ENCODE measurements at places on chromosomes 4 and X.

DNA sequence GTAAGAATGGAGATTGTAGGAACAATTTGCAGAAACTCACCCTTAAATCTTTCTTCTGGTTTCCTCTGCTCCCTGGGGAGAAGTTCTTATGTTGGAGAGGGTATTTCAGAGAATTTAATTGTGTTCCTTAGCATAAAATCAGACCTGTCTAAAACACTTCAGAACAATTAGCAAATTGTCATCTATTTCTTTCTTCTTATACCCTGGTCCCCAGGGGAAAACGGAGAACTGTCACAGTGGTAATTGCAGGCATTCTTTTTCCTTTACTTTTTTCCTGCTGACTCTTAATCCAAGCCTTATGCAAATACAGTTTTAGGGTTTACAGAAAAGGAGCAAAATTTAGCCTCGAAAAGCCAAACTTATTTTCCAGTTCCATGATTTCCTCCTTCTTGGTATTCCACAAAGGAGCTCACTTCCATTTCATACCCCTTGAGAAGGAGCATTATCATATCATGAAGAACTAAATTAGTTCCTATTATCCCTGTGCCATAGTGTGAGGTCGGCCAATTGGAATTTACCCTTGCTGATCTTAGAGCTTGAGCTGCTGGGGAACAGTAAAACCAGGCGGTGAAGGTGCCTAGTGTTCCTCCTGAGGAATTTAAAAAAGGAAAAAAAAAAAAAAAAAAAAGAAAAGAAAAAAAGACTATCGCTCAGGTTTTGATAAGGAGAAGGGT lies 173.8 kb downstream of the IL15 start:
- DNase-seq, result no peak

DNA sequence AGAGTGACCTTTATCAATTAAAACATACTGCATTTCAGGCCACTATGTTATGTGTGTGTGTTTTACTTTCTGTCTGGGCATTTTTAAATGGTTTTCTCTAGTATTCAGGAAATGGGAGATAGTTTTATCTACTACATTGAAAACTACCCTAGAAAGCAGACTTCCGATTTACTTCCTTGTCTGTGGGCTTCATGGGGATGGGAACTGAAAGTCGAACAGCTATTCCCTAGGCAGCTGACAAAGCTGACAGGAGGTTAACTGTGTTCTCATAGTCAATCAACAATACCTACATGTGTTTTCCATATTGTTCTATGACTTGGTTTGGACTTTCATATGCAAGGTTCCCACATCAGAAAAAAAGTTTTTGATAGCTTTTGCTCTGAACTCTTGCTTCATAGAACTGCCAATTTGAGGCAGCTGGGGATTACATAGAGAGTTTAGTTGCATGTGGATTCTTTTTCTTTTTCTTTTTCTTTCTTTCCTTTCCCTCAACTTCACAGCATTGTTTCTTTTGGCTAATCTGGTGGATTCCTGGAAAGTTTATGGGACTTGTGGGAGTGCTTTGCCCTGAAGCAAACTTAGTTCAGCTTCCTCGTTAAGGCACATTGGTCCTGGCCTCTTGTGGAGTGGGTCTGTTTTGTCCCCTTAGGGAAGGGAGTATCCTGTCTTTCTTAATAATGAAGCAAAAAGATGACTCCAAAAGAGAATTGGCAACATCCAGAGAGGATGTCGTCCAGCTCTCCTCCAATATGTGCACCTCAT lies 327.1 kb upstream of the GIMD1 start:
- DNase-seq, result no peak

DNA sequence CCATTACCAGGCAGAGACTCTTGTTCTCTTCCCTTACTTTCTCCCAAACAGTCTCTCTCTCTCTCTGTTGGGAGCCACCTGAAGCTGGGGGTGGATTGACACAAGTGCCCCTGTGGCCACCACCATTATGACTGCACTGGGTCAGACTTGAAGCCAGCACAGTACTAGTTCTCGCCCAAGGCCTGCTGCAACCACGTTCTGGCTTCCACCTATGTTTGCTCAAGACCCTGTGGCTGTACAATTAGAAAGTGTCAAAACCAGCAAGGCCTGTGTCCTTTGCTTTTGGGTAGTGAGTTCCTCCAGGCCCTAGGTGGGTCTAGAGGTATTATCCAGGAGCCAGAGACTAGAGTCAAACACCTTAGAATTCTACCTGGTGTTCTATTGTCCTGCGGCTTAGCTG lies 31.0 kb downstream of the MAGED2 start:
- DNase-seq, result no peak

GRCh38 chr4:79663141-79663540 lies 255.1 kb upstream of the GK2 start:
- DNase-seq, result no peak

DNA sequence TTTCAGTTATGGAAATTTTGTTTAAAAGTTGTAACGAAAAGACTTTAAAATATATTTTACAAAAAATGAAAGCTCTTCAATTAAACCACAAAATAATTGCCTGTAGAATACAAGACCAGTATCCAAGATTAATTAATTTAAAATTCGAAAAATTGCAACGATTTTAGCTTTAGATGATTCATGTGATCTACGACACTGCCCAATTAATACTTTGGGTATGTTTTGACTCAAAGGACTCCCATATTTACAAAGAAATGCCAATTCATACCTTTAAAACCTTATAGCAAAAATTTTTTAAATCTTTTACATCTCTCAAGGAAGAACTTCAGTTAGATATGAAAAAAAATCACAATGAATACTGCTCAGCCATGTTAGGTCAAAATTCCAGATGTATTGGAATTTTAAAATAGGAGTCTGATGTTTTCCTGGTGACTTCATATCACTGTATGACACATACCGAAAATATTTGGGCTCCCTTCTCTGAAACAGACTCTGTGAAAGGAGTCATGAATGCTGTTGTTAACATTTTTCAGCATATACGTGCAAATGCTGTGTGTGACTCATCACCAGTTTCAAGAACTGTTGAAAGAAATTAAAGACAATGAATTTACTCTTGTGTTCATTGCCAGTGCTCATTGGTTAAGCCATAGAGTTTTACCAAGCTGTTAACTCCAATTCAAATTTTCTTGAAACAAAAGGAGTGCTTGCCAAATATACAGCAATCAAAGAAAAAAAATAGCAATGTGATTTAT lies 13.8 kb upstream of the SMS start:
- no peak for DNase-seq

- DNase-seq, result no peak
These were observed 18.9 kb upstream of the PCDH10 start for GRCh38 chr4:133130171-133130570.

DNA sequence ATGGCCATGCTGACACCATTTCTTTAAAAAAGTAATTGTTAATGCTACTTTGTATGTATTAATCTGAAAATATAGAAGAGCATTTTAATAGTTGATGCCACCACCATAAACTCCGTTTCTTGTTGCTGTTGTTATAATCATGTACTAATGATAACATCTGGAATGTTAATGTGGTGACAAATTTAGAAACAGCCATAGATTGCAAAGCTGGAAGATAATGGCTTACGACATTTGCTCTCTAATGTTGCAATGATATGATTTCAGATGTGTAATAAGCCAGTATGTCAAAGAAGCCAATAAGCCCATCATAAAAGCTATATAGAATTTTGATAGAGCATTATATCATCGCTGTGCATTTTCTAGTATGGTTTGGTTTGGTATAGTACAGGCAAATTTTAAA lies 579.4 kb upstream of the ZFP42 start:
- DNase-seq, result no peak

DNA sequence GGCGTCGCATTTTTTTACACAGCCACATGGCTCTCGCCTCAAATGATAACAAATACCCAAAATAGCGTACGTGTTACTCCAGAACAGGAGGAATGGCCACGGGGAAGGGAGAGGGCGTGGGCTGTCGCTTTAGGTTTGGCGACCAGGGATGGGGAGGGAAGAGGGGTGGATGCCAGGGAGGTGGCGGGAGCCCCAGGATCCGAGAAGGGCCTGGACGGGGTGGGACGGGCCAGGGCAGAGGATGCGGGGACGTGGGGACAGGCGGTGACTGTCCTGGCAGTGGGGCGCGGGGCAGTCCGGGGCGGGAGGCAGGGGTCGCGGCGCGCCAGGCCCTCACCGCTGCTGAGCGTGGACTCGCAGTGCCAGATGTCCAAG lies 631 bp downstream of the TMEM47 start:
- no peak for DNase-seq

DNA sequence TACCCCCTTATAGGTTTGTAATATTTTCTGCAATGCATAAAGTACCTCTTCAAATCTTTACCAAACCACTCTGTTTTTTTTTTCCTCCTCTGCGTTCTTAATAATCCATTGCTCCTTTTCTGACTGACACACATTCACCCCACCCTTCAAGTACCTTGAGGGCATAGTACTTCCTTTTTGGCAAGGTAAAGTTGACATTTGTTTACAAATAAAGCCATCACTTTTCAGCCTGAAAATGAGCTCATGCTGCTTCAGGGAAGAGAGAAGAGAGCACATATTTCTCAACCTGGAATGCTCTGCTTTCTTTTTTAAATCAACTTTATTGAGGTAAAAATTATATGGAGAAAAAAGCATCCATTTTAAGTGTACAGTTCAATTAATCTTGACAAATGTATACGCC lies 113.9 kb downstream of the AGTR2 start:
- no peak for DNase-seq

DNA sequence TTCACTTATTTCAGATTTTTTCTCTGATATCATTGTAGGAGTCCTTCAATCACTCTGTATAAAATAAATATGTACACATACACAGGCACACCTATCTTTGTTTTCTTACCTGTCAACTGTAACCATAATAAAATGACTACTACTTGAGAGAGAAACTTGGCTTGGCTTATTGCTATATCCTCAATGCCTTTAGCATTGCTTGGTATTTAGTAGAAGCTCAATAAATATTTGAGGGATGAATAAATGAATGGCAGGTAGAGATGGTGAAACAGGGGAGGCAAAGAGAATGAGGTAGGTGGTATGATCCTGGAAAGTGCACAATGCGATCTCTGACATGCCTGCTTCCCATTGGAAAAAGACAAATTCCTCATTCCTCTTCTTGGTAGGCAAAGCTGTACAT lies 21.8 kb upstream of the CXCL6 start:
- no peak for DNase-seq

DNA sequence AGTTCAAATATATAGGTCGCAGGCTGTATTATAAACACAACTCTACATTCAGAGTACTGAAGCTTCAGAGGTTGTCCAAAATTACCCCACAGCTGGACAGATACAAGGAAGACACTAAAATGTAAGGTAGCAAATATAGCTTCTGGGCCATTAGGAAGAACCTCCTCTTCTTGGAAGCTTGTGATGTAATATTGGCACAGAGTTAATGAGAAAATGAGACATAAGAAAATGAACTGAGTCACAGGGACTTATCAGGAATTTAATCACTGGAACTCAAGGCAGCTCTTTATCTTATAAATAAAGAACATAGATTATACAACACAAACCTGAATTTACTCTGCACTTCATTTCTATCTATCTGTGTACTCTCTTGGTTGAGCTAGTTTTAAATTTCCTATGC lies 344.7 kb downstream of the PCDH10 start:
- no peak for DNase-seq

GRCh38 chr4:13783800-13784411 lies 156.4 kb upstream of the BOD1L1 start:
- no peak for DNase-seq

DNA sequence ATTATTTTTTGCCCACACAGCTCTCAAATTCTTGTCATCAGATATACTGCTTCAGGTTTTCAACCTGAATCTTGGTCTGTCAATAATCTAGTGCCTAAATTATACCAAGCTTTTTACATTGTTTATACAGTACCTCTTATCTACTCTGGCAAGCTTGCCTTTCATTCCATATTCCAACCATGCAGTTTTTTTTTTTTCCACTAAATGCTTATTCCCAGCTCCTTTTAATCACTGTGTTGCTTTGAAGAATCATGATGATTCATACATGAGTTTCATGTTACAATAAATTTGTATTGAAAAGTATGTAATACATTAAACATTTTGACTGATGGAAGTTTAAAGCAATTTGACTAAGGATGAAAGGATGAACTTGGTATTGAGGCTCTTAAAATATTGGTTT lies 949.0 kb downstream of the CCSER1 start:
- no peak for DNase-seq

- no peak for DNase-seq
These were observed 76.4 kb downstream of the MAGED4 start for GRCh38 chrX:52261125-52261462.

DNA sequence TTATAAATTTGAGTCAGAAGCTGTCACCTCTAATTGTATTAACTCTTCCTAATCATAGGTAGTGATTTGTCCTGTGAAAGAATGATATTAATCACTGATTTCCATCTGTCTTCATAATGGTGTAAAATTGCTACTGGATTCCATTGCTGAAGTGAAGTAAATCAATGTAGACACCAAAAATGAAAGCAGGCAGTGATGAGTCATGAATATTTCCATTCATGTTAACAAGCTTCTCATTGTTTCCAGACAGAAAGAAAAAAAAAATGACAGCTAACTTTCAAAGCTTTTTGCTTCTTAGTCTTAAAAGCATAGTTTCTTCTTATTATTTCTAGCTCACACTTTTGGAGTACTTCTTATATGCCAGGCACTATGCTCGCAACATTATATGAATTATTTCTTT lies 21.5 kb downstream of the FAM114A1 start:
- DNase-seq, result no peak

DNA sequence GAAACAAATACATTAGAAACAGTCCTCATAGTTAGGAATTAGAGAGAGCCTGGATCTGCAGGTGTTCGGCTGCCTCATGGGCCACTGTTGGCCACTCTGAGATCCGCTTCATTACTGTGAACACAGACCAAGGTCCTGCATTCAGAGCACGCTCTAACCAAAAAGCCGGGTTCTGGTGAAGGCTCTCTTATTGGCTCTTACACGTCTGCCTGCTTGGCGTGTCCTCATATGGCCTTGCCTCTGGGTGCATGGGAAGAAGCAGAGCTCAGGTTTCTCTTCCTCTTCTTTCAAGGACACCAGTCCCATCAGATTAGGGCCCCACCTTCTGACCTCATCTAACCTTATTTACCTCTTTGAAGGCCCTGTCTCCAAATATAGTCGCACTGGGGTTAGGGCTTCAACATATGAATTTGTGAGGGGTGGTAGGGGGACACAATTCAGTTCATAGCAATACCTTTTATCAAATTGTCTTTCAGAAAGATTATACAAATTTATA lies 37.1 kb upstream of the ELF2 start:
- DNase-seq, result no peak

GRCh38 chr4:99047710-99048109 lies 40.9 kb downstream of the ADH5 start:
- no peak for DNase-seq

GRCh38 chr4:37157476-37158167 lies 86.9 kb upstream of the NWD2 start:
- no peak for DNase-seq

Measured in NCI-H146 (cell line).